ENCODE measurements at places on chromosomes 1 and 21. TPM values are rescaled to one million over a fixed set of nuclear protein-coding genes. Genes with fewer than 3 reads are reported as not detected.
A peak's percentile ranks its signal among the peaks of the same experiment; 100 is the strongest.

GRCh38 chr1:118716775-118717174, 271.4 kb downstream of the TBX15 start:
- no peak overlapping the region for H3K4me3 ChIP-seq
- H3K4me1 ChIP-seq = no peaks in the 10 kb centered on the region
- H3K27ac ChIP-seq = no peak overlapping the region

GRCh38 chr1:184940226-184940625, 34.1 kb downstream of the NIBAN1 start:
- H3K36me3 ChIP-seq = no peaks in the 10 kb centered on the region
- H3K4me1 ChIP-seq = peaks cover 18% of the 10 kb centered on the region
- H3K27ac ChIP-seq = no peak overlapping the region
- no peak for DNase-seq
- no peaks in the 10 kb centered on the region for H3K27me3 ChIP-seq
- H3K4me3 ChIP-seq = no peak overlapping the region

DNA sequence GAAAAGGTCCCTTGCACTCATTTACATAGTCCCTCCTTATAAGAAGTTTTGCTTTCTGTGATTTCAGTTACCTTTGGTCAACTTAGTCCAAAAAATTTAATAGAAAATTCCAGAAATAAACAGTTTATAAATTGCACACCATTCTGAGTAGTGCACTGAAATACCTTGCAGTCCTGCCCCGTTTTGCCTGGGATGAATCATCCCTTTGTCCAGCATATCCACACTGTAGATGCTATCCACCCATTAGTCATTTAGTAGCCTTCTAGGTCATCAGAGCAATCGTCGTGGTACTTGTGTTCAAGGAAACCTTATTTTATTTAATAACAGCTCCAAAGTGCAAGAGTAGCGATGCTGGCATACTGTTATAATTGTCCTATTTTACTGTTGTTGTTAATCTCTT, 38.0 kb downstream of the SPRTN start:
- no peak for DNase-seq
- H3K27ac ChIP-seq = no peak overlapping the region
- peaks cover 32% of the 10 kb centered on the region for H3K4me1 ChIP-seq
- no peak overlapping the region for H3K4me3 ChIP-seq
- H3K36me3 ChIP-seq = no peaks in the 10 kb centered on the region

- no peak overlapping the region for H3K4me3 ChIP-seq
- no peaks in the 10 kb centered on the region for H3K27me3 ChIP-seq
- DNase-seq = no peak
- H3K4me1 ChIP-seq = peaks cover 17% of the 10 kb centered on the region
- H3K27ac ChIP-seq = no peak overlapping the region
- peaks cover 29% of the 10 kb centered on the region for H3K36me3 ChIP-seq
These were observed 41.0 kb downstream of the CEP350 start for GRCh38 chr1:179995576-179995975.

DNA sequence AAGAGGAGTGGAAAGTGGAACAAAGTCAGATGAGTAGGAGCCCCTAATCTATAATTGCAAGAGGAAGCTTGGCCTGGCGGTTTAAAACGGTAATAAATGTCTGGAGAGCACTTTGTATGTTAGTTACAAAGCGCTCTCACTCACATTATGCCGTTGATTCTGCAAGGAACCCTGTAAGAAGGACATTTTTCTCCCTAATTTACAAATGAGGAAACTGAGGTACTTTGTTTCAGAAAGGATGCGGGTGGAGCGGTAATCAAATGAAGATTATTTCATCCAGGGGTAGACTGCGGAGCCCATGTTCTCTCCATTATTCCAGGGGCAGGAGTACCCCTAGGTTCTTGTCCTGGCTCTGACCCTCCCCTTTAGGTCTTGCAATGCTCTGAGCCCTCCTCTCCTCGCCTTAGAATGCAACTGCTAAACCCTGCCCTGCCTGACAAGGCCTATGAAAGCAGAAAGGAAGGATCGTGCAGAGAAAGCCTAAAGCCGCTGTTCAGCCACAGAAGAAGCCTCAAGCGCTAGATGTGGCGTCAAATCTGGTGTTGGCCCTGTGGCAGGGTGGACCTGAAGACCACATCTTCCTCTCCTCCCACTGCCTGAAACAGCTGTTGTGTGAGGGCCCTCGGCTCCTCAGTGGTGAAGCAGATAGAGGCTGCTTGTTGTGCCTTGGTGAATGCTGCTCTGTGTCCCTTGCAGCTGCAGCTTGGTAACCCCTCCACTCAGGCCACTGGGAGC, 588 bp upstream of the PACC1 start:
- DNase-seq = no peak
- peak overlapping the region; percentile 92 for H3K27ac ChIP-seq
- no peaks in the 10 kb centered on the region for H3K27me3 ChIP-seq
- peaks cover 22% of the 10 kb centered on the region for H3K4me1 ChIP-seq

GRCh38 chr1:54800899-54801759, at the start of gene TTC22:
TSS of gene TTC22 (minus strand) at chr1:54801323. CDS start at chr1:54801163, 160 bp downstream.
- peaks cover 55% of the 10 kb centered on the region for H3K4me1 ChIP-seq
- H3K4me3 ChIP-seq = peak within 1 kb of the TSS; percentile 77
- H3K27me3 ChIP-seq = no peaks in the 10 kb centered on the region
- peak; percentile 87 for DNase-seq
- H3K36me3 ChIP-seq = no peaks in the 10 kb centered on the region
- H3K27ac ChIP-seq = peak within 1 kb of the TSS; percentile 86

DNA sequence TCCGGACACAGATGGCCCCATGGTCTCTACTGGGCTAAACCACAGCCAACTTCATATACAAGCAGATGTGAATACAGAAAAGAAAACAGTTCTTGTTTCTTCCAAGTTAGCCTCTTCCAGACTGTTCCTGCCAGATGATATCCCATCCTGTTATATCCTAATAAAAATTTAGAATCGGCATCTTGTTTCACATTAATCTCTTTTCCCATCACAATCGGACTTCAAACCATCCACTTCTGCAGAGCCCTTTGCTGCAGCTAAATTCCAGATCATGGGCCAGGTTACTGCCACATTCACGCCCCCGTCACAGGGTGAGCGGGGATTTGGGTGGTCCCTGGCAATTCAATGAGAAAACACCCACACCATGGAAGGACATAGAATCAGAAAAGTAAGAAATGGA, 57.2 kb downstream of the NPHP4 start:
- H3K4me1 ChIP-seq = no peaks in the 10 kb centered on the region
- H3K36me3 ChIP-seq = peaks cover 12% of the 10 kb centered on the region
- no peaks in the 10 kb centered on the region for H3K27me3 ChIP-seq
- H3K27ac ChIP-seq = no peak overlapping the region
- H3K4me3 ChIP-seq = no peak overlapping the region

DNA sequence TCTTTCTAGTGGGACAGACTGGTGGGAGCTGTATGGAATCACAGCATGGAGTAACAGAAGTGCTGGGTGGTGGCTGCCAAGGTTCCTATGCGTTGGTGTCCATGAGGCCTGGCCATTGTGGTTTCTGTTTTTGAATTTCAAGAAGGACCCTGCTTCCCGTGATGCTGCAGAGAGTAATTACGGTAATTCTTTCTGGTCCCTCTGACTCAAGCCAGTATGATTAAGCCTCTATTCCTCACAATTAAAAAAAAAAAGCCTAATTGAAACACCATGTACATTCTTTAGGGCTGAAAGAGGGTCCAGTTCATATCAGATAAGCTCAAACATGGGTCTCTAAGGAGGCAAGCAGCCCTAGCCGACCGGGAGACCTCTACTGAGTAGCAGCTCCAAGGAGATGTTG, 10.5 kb upstream of the C1orf21 start:
- H3K27me3 ChIP-seq = peaks cover 14% of the 10 kb centered on the region
- H3K27ac ChIP-seq = no peak overlapping the region
- no peak for DNase-seq

- peaks cover 75% of the 10 kb centered on the region for H3K4me1 ChIP-seq
- peak overlapping the region; percentile 83 for H3K4me3 ChIP-seq
- no peaks in the 10 kb centered on the region for H3K27me3 ChIP-seq
- H3K36me3 ChIP-seq = peaks cover 6% of the 10 kb centered on the region
- peak; percentile 47 for DNase-seq
These were observed 32.0 kb upstream of the WASF2 start for GRCh38 chr1:27521861-27522431.

DNA sequence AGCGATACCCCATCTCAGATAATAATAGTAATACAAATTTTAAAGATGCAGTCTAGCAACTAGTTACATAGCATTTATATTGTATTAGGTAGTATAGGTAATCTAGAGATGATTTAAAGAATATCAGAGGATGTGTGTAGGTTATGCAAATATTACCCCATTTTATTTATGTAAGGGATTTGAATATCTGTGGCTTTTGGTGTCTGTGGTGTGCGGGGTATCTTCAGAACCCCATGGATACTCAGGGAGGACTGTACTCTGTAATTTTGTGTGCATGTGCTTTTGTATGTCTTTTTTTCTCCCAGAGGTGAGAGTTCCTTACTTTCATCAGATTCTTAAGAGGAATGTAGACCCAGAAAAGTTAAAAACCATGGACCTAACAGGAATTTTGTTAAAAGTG, 12.8 kb downstream of the RNF2 start:
- no peaks in the 10 kb centered on the region for H3K27me3 ChIP-seq
- H3K36me3 ChIP-seq = peaks cover 5% of the 10 kb centered on the region
- H3K4me1 ChIP-seq = peaks cover 41% of the 10 kb centered on the region
- no peak overlapping the region for H3K27ac ChIP-seq
- no peak for DNase-seq

GRCh38 chr1:180982422-180982821, 40.2 kb downstream of the STX6 start:
- no peak for DNase-seq
- H3K27me3 ChIP-seq = no peaks in the 10 kb centered on the region
- H3K36me3 ChIP-seq = peaks cover 64% of the 10 kb centered on the region
- peaks cover 25% of the 10 kb centered on the region for H3K4me1 ChIP-seq

GRCh38 chr1:198904321-198904720, 265.5 kb downstream of the PTPRC start:
- no peak for DNase-seq
- peaks cover 8% of the 10 kb centered on the region for H3K36me3 ChIP-seq
- peaks cover 28% of the 10 kb centered on the region for H3K4me1 ChIP-seq
- H3K27ac ChIP-seq = no peak overlapping the region

NPL gene
- 4.0 TPM for total RNA-seq

EFNA3 gene
- total RNA-seq = 5.1 TPM

C1QC gene
- not detected for total RNA-seq

VTCN1 gene
- total RNA-seq = not detected

All from activated CD4-positive, alpha-beta T cell treated with anti-CD3 and anti-CD28 coated beads for 36 hours (primary cell).